ENCODE measurements at places on chromosomes 1 and 21. TPM values are rescaled to one million over a fixed set of nuclear protein-coding genes. Genes with fewer than 3 reads are reported as not detected.

DNA sequence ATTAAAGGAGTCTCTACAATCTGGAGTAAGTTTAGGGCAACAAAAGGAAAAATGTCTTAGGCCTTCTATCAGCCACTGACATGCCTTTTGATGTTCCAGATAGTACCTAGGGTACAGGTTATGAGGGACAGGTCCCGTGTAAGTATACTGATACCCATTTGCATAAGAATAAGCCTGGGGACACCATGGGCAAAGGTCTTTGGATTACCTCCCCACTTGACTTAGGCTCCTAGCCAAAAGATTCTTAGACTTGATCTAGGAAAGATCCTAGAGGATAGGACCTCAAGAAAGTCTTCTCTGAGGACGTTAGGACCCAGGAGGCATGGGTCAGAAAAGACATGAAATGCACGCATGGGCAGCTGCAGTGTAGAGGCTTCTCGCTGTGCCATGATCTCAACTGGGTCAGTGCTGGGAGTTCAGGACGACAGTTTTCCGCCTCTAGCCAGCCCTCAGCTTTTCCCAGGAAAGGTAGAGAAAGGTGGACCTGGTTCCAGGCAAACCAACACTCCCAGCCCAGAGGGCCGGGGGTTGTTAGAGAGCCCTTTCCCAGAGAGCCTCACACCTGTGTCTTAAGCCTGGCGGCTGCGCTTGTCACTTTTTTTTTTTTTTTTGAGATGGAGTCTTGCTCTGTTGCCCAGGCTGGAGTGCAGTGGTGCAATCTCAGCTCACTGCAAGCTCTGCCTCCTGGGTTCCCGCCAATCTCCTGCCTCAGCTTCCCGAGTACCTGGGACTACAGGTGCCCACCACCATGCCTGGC, 26.6 kb downstream of the MSTO1 start:
- no peak for DNase-seq

DNA sequence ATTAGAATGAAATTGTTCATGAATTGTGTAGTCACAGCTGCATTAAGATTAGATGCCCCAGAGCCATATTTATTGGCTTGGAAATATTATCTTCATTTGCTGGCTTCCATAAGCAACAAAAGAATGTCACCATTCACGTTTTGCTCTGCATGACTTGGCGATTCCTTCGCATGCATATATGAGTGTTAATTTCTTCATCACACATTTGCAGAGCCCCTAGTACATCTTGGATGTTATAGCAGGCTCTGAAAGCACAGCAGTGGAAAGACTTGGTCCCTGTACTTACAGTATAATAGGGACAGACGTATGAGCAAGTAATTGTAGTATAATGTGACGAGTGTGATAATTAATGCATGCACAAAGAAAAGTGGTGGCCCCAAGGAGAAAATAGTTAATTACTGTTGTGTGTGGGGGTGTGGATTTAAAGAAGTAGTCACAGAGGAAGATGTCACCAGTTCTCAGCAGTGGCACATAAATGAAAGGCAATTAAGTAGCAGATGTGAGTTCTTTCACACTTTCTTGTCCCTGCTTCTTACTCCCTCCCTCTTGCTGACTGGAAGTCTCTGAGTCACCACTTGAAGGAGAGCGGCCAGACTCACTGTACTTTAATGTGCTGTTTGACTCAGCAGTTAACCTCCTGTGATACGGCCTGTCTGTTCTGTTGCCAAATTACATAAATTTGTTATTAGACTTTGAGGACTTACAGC, 21.0 kb downstream of the S100A10 start:
- no peak for DNase-seq

The SLC44A3 gene
- 3.3 TPM for total RNA-seq

GRCh38 chr1:223364685-223365382, 858 bp upstream of the SUSD4 start:
- peak; percentile 79 for DNase-seq

The RASSF5 gene
- total RNA-seq = 14.8 TPM

The CYP4B1 gene
- total RNA-seq = 3.4 TPM

GRCh38 chr1:184800876-184801275, 46.2 kb upstream of the EDEM3 start:
- no peak for DNase-seq

The MYCL gene
- 1.2 TPM for total RNA-seq

DNA sequence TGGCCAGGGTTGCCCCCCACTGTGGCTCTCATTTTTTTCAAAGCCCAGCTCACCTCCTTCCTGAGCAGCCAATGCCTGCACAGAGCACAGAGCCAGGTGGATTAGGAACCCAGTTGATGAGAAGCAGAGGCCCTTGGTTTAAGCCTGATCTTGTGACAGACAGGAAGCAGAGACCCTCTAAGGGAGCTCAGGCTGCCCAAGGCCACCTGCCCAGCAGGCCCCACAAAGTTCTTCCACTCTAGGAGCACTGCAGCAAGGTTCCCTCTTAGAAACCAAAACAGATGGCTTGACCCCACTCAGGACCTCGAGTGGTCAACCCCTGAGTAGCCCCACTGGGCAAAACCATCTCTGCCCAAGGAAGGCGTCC, 25.5 kb upstream of the PRSS38 start:
- no peak for DNase-seq
